HAP-1 (cell line): ENCODE measurements at places on chromosomes 5 and 9.

DNA sequence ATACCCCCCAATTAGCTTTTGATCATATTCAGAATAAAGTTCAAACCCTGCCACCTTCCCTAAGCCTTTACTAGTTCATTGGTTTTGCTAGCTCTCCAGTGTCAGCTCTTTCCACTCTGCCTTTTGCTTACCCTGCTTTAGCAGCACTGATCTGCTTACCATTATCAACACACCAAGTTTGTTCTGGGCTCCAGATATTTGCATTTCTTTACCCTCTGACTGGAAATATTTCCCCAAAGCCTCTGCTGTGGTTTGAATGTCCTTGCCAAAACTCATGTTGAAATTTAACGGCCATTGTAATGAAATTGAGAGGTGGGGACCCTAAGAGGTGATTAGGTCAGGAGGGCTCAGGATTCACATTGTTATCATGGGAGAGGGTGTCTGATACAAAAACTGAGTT, 99.5 kb downstream of the GCNT1 start:
- DNase-seq, result no peak

GRCh38 chr5:11305245-11305644, 544.2 kb upstream of the DAP start:
- no peak for DNase-seq

GRCh38 chr5:143128412-143129071, 274.9 kb downstream of the NR3C1 start:
- peak; percentile 63 for DNase-seq

- DNase-seq, result no peak
Observed at GRCh38 chr5:34790069-34790468, 48.9 kb upstream of the TTC23L start.

- DNase-seq, result no peak
Observed at GRCh38 chr9:134899168-134899567, 18.5 kb downstream of the FCN1 start.

GRCh38 chr5:169893571-169893970, 86.7 kb downstream of the INSYN2B start:
- no peak for DNase-seq

DNA sequence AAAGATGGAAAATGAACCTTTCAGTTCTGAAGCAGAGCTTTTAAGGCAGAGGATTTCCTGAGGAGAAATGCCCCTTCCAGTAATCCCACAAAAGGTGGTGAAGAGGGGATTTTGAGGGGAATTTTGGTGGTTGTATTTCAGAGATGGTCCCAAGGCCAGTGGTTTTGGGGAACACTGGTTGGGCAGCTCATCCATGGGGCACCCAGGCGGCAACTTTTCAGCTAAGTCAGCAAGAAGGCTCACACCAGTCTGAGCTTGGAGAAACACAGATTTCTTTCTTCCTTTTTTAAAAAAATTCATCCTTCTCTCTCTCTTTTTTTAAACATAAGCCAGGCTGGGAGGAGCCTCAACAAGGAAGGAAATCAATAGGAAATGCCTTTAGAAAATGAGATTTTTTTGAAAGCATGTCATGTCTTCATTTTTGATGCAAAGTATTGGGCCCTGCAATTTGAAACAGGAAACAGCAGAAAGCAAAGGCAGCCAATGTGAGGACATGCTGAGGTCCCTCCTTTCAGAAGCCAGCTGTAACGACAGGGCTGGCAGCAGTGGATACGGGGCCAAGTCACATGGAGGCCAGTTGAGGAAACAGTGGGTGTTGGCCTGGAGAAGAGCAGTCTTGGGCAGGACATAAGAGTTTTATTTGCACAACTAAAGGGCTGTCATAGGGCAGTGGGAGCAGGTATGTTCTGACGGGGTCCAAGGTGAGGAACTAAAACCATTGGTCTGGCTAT, 155.3 kb upstream of the KLF4 start:
- DNase-seq, result no peak

DNA sequence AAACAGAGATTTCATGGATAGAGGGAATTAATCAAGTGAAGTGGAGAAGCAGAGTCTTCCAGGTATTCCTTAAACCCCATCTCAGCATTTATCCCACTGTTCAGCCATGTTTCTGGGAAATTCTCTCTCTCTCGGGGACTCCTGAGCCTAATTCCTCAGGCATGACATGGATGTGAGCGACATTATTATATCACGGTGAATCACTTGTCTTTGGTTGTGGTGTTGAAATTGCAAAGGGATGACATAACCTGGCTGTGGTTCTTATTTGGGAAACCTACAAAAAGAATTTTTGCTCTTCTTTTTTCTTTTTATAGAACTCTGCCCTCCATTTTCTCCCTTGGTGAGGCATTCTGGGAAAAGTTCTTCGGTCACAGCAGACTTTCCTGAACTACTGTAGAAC, 457.9 kb upstream of the PTGER4 start:
- DNase-seq, result no peak

DNA sequence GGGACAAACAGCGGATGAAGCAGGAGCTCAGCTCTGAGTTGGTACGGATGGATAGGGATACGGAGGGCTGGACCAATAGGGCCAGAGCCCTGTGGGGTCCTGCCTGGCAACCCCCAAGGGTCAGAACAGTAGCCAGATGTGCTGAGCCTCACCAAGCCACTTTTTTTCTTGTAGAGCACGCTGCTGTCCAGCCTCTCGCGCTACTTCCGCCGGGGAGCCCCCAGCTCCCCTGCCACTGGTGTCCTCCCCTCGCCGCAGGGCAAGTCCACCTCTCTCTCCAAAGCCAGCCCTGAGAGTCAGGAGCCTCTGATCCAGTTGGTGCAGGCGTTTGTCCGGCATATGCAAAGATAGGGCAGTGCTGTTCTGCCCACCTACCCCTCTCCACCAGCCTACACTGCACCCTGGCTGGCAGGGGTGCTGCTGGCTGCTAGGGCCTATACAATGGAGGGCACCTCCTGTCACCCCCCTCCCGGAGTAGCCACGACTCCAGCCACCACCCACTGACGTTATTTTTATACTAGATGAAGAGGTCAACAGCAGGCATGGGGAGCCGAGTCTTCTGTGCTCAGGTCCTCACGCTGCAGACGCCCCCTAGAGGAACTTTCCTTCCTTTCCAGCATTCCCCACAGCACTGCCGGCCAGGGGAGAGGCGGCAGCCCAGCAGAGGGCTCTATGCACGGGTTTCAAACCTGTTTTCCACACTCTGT, 21.6 kb downstream of the SH3GLB2 start:
- peak; percentile 79 for DNase-seq

GRCh38 chr9:131329241-131329641, 39.7 kb downstream of the PLPP7 start:
- DNase-seq, result no peak

DNA sequence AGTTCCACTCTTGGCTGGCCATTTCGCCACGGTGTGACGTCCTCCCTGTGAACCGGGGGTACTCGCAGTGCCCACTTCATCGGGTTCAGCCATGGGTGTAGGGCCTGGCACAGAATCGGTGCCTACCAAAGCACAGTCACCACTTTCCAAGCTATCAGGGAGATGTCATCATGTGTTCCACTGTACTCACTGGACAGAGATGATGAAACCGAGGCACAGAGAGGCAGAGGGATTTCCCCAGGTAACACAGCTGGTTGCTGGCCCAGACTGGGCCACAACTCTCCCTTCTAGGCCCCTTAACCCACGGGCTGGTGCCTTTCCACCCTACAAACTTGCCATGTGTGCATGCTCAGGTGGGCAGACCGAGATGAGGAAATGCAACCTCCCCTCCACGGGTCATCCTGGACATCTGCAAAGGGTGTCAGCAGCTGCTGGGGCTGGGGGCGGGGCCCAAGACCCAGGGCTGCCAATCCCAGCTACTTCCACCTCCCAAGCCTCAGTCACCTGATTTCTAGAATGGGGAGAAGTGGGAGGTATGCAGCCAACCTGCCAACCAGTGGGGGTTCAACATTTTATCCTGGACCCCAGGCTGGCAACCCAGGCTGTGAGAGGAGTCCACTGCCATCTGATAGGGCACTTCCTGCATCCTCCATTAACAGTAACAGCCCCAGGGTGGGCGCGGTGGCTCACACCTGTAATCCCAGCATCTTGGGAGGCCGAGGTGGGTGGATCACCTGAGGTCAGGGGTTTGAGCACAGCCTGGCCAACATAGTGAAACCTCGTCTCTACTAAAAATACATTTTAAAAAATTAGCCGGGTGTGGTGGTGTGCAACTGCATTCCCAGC, 893 bp upstream of the SH2D3C start:
- DNase-seq, result no peak

DNA sequence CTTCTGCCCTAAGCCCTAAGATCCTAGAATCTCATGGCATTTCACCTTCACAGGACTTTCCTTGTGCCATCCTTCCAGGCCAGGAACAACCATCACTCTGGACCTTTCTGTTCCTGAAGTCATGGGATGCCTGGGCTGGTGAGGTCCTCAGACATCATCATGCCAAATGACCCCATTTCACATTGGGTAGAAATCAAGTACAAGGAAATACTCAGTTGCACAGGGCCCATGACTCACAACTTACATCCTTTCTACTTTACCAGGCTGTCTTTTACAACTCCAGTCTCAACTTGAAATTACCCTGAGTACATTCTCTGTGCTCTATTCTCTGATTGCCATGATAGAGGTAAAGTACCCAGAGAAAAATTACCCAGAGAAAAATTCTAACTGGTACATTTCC, 167.1 kb downstream of the PIK3R1 start:
- DNase-seq, result no peak
